ENCODE measurements at places on chromosomes 5 and 9. TPM values are rescaled to one million over a fixed set of nuclear protein-coding genes. Genes with fewer than 3 reads are reported as not detected.

Gene KIF24
- polyA plus RNA-seq = 6.1 TPM

Gene SPAAR
- 1.3 TPM for polyA plus RNA-seq

Gene GALNT10
- 25.9 TPM for polyA plus RNA-seq

Gene TRIM41
- 35.9 TPM for polyA plus RNA-seq

Gene RBM27
- 28.3 TPM for polyA plus RNA-seq

Gene LURAP1L
- polyA plus RNA-seq = 25.9 TPM

Gene PTTG1
- polyA plus RNA-seq = 59.6 TPM

Gene PDE8B
- 4.7 TPM for polyA plus RNA-seq

Gene SMIM33
- 0.06 TPM for polyA plus RNA-seq

Gene CBY3
- polyA plus RNA-seq = 1.9 TPM

Gene SARDH
- polyA plus RNA-seq = 7.6 TPM

Gene GRIA1
- 3.4 TPM for polyA plus RNA-seq

Gene WDR55
- polyA plus RNA-seq = 15.8 TPM

Gene TAS2R1
- not detected for polyA plus RNA-seq

Gene GABRA1
- not detected for polyA plus RNA-seq

Gene C9orf50
- 1.4 TPM for polyA plus RNA-seq

Gene MSX2
- 0.98 TPM for polyA plus RNA-seq

All from renal cortex interstitium (tissue), 15 donors.